DND-41 (cell line): ENCODE measurements at places on chromosomes 12 and 14.
A peak's percentile ranks its signal among the peaks of the same experiment; 100 is the strongest.

GRCh38 chr12:70571029-70571428 is 66.2 kb downstream of the PTPRB start:
- no peak for DNase-seq

DNA sequence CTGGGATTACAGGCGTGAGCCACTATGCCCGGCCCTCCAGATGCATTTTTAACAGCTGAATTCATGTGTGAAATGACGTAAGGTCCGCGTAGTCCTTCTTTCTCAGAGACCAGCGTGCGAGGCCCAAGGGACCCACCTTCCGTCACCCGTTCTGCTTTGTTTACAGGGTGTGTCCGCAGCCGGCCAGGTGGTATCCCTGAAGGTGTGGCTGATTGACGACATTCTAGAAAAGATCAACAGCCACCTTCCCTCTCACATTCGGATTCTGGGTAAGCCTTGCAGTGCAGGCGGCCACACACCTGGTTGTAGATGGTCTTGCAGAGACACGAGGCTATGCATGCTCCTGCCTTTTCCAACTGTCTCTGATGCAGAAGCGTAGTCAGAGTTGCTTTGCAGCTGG is 9.9 kb downstream of the PUS1 start:
- DNase-seq = no peak

DNA sequence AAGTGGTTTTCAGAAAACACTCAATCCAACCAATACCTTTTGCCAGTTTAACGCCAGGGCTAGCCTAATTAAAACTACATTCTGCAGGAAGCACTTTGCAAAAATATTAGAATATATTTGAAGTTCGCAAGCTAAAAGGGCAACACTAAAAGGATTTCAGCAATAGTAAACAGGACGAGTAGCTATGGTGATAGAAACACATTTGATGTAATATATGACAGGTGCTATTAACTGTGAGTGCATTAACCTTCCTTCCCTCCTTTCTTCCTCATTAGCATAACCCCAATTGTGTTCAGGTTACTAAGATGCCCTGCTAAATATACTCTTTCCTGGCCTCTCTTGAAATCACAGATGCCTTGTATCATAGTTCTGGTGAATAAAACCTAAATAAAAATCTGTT is 85.6 kb upstream of the TMCC3 start:
- no peak for DNase-seq

DNA sequence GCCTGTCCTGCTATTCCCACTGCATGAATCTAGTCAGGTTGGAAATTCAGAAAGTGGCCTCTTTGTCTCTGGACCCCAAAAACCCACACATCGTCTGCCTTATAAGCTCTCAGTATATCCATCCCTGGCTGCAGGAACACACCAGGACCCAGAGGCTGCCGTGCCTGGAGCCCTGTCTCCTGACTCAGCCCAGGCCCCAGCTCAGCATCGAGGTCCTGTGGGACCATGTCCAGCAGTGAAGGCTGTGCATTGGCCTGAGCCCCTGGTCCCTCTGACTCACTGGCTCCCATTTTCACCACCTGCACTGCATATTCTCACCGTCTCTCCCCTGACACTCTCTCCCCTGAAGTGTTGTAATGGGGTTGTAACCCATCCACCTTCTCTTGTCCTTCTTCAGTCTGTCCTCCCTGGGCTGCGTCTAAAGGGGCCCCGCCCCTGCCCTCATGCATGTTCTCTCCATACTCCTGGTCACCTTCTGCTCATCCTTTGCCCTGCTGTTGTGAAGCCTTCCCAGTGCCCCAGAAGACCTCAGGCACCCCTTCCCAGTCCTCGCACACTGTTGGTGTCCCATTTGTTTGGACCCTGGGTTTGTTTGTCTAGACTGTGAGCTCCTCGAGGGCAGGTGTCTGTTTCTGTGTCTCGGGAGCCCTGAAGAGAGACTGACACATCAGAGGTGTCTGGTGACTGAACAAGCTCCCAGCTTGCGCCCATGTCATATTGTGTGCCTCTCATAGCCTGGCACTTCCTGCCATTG is 43.8 kb downstream of the EVL start:
- DNase-seq = no peak

GRCh38 chr12:111426344-111427185 is 20.8 kb downstream of the SH2B3 start:
- DNase-seq = no peak

GRCh38 chr12:97556302-97556779 is 93.7 kb downstream of the RMST start:
- DNase-seq = no peak

DNA sequence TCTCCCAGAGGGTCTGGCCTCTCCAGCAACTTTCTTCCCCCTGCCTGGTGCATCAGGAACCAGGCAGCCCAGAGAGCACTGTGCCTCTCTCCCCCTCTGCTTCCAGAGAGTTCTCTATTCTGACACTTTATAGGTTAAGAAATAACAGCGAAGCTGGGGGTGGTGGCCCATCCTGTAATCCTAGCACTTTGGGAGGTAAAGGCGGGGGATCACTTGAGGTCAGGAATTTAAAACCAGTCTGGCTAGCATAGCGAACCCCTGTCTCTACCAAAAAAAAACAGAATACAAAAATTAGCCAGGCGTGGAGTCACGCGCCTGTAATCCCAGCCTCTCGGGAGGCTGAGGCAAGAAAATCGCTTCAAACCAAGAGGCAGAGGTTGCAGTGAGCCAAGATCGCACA is 58.3 kb downstream of the ESRRB start:
- no peak for DNase-seq

DNA sequence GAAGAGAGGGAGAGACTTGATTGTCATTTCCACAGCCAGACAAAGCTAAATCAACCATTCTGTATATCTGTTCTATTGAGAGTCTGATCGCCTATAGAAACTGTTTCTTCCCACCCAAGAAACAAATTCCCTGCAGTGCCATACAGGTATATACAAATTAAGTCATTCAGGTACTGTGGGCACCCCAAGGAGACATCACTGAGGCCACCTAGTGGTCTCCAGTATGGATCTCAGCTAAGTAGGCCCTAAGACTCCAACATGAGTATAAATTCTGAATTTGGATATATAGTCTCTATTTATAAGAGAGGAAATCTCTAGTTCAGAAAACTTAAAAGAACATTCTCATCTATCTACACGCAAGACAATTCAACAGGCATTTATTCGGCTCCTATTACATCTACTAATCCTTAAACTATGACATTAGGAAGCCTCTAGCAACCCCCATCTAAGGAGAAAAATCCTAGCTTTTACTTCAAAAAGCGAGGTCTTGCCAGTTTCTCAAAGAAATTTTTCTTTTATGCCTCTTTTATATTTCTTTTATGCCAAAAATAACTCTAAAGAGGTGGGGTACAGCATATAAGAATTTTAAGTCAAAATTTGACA is 62.6 kb downstream of the DCAF5 start:
- DNase-seq = peak; percentile 24

GRCh38 chr12:108312693-108313189 is 26.4 kb downstream of the CMKLR1 start:
- no peak for DNase-seq

DNA sequence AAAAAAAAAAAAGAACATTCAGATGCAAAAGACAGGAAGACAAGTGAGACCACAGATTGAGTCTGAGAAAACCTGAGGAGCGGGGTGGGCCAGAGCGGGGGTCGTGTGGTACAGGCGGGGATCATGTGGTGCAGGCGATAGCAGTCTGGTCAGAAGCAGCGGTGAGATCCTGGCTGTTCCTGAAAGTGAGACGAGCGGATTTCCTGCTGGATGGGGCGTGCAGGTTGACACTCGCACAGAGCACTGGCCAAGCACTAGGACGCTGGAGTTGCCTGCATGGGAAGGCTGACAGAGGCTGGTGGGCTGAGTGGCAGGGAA is 35.7 kb downstream of the CDC42BPB start:
- DNase-seq = no peak

- no peak for DNase-seq
Observed at GRCh38 chr14:68711561-68712309, 81.1 kb downstream of the ZFP36L1 start.
